ENCODE measurements at places on chromosomes 13 and 19. TPM values are rescaled to one million over a fixed set of nuclear protein-coding genes. Genes with fewer than 3 reads are reported as not detected.
A peak's percentile ranks its signal among the peaks of the same experiment; 100 is the strongest.

- peaks cover 8% of the 10 kb centered on the region for H3K4me1 ChIP-seq
- H3K4me3 ChIP-seq: no peak overlapping the region
- peak overlapping the region; percentile 33 for H3K27ac ChIP-seq
Observed at GRCh38 chr13:32117701-32118100, 86.1 kb downstream of the FRY start.

- H3K36me3 ChIP-seq: no peaks in the 10 kb centered on the region
- no peak for DNase-seq
- H3K4me3 ChIP-seq: no peak overlapping the region
- no peak overlapping the region for H3K27ac ChIP-seq
- H3K4me1 ChIP-seq: no peaks in the 10 kb centered on the region
- no peaks in the 10 kb centered on the region for H3K27me3 ChIP-seq
Observed at GRCh38 chr13:21106089-21106488, 44.7 kb upstream of the LATS2 start.

Gene ZNF763
- total RNA-seq: 9.9 TPM

Gene MEIOSIN
- not detected for total RNA-seq

Gene MIR17HG
- 8.6 TPM for total RNA-seq
